ENCODE measurements at places on chromosomes 5 and 9.

DNA sequence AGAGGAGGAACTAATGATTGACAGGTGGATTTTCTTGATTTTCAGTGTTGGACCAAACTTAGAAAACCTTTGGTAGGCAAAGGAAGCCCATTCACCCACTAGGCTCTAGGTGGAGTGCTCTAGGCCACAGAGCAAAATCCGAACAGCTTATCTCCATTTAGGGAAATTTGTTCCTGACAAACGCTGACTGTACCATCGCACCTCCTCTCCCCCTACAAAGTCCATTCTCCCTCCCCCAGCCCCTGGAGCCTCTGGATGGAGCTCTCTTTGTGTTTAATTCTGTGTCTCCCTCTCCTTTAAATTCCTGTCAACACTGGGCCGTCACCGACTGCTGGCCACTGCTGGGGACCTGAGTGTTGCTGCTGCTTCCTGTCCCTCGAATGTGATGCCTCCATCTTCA lies 350.1 kb upstream of the IRX2 start:
- no peak for DNase-seq

GRCh38 chr9:68739621-68740174 lies 34.7 kb downstream of the PIP5K1B start:
- DNase-seq: no peak

- no peak for DNase-seq
Measured at GRCh38 chr9:118721923-118722322, 647.3 kb downstream of the BRINP1 start.

DNA sequence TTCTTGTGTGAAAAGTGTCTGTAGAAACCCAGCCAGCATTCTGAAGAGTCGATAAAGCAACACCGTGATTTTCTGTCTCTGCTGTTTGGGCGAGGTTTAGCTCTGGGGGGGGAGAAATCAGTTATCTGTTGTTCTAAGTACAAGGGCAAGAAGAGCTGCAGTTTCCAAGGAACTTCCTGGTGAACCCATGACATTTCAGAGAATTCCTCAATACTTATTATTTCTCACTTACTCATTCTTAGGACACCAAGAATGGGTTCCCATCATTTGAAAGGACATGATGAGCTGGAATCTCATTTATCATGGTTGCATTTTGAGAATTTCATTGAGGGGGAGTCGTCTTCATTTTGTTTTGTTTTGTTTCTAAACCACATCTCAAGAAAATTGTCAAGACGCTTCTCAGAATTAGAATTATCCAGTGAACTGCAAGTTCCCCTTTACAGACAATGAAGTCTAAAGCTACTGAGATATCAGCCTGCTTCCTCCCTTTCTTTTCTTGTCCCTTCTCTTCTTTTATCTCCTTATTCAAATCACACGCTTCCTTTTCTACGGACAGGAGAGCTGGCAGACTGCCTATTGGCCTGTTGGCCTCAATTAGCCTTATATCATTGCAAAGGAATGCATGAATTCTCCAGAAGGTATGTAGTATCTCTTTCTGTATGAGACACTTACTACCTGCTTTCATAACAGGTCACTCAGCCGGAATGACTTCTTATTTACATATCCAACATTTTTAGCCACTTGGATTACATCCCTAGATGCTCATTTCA lies 53.7 kb downstream of the ZNF462 start:
- no peak for DNase-seq
